ENCODE measurements at places on chromosomes 7 and 10.

GRCh38 chr7:7517754-7518153, 17.9 kb downstream of the COL28A1 start:
- no peak for DNase-seq

DNA sequence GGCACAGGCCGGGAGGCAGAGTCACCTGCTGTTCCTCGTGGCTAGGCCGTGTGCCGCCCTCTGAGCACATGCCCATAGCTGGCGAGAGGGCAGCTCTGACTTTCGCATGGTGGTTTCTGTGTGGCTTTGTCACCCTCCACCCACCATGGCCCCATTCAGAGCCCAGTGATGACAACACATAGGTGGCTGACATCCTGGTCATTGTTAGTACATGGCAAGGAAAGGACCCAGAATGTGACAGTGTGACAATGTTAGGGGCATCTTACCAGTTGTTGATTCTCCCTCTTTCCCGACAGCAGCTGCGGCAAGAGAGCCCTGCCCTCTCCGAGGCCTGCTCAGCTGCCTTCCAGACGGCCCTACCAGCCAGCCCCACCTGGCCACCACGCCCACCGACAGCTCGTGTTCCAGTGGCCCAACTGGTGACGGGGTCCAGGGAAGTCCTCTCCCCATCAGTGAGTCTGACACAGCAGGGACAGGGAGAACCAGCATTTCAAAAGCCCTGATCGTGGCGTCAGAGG, 52.2 kb downstream of the ZNF467 start:
- no peak for DNase-seq

GRCh38 chr10:117746541-117747448, 204.2 kb downstream of the EMX2 start:
- no peak for DNase-seq

DNA sequence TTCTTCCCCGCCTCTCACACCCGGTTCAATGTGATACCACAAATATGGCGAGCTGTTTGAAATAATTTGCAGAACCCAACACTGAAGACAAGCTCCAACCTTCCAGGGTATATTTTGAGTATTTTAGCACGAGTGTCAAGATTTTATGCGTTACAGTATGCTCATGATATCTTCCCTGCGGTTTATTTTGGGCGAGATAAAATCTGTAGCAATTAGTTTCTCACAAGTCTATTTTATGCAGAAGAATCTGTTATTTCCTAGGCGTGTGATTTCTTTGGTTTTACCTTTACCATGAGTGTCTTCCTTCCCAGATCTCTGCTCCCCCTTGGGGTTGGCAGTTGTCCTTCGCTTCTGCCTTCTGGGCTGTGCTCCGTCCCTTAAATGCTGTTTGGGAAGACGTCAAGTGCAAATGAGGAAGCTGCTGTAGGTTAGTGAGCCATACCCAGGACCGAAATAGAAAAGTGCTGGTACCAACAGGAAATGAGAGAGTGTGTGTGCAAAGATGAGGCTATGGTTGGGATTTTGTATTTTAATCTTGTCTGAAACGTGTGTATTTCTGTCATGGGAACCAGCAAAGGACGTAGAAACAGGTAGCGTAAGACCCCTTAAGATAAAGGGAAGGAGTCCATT, 299.8 kb downstream of the KLF6 start:
- DNase-seq = no peak

- DNase-seq = peak; percentile 35
These were observed 32.8 kb downstream of the CPVL start for GRCh38 chr7:29113384-29114102.

DNA sequence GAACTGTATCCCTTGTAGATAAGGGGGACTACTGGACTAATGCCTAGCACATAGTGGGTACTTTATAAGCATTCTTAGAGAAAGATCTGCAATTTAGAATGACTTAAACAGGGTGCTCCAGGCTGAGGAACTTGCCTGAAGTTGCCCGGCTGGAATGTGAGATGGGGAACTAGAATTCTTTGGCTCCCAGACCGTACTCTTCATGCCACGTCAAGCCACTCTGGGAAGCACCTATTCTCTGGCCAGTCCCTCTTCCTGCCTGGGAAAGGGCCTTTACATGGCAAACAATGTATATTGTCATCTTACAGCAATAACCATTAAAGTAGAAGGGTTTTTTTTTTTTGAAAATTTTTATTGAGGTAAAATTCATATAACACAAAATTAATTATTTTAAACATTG, 34.5 kb downstream of the ATXN7L1 start:
- no peak for DNase-seq

DNA sequence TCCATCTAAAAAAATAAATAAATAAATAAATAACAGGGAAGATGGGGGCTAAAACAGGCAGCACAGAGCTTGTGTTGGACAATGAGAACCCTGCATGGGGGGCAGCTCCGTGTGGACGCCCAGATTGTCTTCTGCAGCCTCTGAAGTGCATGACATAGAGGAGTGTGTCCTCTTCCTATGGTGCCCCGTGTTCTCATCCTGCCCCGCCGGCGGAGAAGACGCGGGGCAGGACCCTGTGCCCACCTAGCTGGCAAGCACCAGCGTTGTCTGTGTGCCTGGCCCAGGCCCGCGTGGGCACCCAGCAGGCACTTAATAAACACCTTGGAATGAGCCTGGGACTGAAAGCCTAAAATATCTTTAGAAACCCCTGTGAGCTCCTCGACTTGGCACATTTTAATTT, 88.7 kb upstream of the DNAAF5 start:
- DNase-seq = no peak

- no peak for DNase-seq
These were observed 123.4 kb downstream of the MAD1L1 start for GRCh38 chr7:2109251-2109872.

- DNase-seq = no peak
These were observed 30.1 kb upstream of the KCNMA1 start for GRCh38 chr10:77667426-77668324.

GRCh38 chr10:43273997-43274396, 7.1 kb upstream of the RASGEF1A start:
- no peak for DNase-seq

DNA sequence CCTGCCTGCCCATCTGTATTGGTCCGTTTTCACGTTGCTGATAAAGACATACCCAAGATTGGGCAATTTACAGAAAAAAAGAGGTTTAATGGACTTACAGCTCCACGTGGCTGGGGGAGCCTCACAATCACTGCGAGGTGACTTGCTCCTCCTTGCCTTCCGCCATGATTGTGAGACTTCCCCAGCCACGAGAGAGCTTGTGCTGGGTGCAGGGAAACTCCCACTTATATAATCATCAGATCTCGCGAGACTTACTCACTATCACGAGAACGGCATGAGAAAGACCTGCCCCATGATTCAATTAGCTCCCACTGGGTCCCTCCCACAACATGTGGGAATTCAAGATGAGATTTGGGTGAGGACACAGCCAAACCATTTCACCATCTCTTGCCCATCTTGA, 111.8 kb downstream of the MYL10 start:
- no peak for DNase-seq

DNA sequence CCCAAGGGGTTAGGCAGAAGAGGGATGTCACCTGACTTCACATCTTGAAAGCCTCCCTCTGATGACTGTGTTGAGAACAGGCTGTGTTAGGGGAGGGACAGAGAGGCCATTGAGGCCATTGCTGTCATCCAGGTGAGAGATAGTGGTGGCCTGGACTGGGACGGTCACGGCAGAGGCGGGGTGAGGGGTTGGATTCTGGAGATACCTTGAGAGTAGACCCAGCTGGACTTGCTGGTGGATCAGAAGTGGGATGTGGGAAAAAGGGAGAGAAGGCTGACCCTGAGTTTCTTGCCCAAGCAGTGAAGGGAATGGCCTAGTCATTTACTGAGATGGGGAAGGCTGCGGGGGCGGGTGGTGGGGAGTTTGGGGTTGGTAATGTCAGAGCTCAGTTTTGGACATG, 13.6 kb downstream of the MTURN start:
- no peak for DNase-seq

GRCh38 chr10:110547139-110547761, 20.2 kb upstream of the SMC3 start:
- no peak for DNase-seq

DNA sequence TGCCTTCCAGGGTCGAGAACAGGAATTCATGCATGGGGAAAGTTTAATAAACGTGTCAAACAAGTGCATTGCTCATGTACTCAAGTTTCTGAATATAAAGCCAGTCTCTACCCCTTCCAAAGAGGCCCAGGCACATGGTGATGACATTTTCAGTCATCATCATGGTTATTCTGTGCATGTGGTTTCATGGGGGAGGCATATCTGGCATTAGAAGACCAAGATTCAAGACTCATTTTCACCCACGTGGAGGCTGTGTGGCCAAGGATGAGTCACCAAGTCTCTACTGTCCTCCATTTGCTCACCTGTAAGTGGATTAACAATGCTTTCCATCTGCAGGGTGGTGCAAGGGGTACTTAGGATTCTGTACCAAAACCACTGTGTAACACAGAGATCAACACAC, 34.0 kb upstream of the CNPY1 start:
- no peak for DNase-seq

DNA sequence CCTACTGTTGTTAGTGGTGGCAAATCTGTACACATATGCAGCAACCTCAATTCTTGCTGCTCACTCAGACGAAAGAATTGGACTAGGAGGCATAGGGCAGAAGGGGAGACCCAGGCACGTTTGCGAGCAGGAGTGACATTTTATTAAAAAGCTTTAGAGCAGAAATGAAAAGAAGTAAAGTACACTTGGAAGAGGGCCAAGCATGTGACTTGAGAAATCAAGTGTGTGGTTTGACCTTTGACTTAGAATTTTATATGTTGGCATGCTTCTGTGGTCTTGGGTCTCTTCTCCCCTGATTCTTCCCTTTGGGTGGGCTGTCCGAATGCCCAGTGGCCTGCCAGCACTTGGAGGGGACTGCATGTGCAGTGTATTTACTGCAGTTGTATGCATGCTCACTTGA, 205.5 kb upstream of the SEMA3D start:
- DNase-seq = no peak

- no peak for DNase-seq
These were observed 228.8 kb upstream of the KIAA1217 start for GRCh38 chr10:23980094-23980493.

DNA sequence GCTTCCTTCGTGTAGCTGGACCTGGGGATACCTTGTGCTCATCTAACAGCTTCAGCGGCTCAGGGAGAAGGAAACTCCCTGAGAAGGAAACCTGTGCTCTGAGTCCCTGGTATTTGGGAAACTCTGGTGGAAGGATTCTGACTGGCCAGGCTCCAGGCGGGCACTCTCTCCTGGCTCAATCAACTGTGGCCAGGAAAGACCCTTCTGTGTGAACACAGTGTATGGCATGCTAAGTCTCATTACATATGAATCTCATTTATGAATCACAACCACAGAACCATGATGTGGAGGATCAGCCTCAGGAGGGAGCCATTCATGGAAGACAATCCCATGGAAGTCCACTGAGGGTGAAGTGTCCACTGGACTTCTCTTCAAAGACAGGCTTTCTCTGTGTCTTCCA, 20.9 kb downstream of the NPS start:
- no peak for DNase-seq

DNA sequence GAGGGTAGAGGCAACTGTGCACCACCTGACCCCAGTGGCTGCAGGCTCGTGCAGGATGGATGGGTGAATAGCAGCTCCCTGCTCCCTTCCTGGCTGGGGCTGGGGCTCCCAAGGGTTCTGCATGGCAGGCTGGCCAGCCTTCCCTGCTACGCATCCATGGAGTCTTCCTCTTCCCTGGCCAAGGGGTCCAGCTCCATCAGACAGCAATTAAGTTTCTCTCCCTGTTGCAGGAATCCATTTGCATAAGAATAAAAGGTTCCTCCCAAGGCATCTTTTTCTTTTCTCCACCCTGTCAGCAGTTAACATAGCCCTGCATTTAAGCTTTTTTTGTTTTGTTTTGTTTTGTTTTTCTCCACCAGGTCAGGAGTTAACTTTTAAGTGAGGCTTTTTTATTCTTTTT, 10.0 kb upstream of the CPA2 start:
- no peak for DNase-seq

- peak; percentile 100 for DNase-seq
These were observed at the start of gene KAT6B for GRCh38 chr10:74826142-74827044. TSS of gene KAT6B (plus strand) at chr10:74826600. CDS start at chr10:74842858, 16,258 bp downstream.

DNA sequence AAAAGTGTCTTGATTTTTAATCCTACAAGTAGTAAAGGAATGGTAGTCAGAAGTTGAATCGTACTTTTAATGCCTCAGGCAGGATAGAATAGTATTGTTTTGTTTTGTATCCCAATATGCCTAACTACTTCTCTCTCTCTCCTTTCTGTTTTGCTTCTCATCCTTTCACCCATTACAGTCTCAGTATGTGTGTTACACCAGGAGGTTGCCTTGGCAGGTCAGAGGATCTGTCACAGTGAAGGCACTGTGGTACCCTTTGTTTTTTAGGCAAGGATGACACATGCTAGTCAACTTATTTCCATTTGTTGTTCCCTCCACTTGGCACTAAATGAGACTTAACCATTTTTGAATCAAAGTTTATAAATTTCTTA, 94.4 kb downstream of the MAPK8 start:
- no peak for DNase-seq

- peak; percentile 67 for DNase-seq
These were observed 46.1 kb downstream of the PAX2 start for GRCh38 chr10:100791369-100792058.

- no peak for DNase-seq
These were observed 71.7 kb downstream of the ARL4A start for GRCh38 chr7:12759151-12759550.

DNA sequence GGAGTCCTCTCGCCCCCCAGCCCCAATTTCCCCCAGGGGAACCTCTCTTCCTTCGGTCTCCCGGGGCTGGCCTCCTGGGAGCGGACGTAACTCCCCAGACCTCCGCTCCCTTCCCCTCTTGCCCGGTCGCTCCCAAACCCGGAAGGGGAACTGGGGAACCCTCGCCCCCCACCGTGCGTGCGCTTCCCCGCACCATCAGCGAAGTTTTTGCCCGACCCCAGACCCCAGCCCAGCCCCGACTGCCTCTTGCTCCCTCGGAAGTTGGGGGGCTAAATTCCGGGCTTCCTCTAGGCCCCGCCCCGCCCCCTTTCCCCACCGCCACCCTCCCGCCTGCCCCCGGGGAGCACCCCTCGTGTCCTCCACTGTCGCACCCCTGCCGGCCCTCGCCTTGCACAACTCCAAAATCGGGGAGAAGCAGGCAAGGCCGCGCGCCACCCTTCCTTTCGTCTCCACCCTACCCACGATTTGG, 436 bp downstream of the GNB2 start:
- no peak for DNase-seq

GRCh38 chr7:92478095-92478494, 349 bp upstream of the ERVW-1 start:
- DNase-seq = no peak

DNA sequence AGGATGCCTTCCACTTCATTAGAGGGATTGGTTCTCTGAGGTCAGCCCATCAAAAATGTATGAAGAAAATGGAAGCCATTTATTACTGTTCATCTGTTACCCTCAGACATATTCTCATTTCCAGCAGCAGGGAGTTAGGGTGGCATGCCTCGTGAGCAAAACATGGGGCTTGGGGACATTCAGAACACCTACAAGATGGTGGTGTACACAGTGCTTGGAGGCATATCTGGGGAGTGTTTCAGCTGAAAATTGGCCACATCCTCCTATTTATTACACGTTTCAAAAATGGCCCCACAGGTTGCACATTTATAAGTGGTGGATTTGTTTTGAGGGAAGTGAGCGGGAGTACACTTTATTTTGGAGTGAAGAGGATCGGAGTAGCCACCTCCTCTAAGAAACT, 93.4 kb downstream of the SPAG6 start:
- DNase-seq = no peak

GRCh38 chr10:74110120-74110519, 40.5 kb downstream of the AP3M1 start:
- DNase-seq = no peak

All from T47D (cell line).